ENCODE measurements at places on chromosomes 12 and 14.

- DNase-seq, result no peak
These were observed 5.3 kb downstream of the GSC start for GRCh38 chr14:94764573-94764972.

DNA sequence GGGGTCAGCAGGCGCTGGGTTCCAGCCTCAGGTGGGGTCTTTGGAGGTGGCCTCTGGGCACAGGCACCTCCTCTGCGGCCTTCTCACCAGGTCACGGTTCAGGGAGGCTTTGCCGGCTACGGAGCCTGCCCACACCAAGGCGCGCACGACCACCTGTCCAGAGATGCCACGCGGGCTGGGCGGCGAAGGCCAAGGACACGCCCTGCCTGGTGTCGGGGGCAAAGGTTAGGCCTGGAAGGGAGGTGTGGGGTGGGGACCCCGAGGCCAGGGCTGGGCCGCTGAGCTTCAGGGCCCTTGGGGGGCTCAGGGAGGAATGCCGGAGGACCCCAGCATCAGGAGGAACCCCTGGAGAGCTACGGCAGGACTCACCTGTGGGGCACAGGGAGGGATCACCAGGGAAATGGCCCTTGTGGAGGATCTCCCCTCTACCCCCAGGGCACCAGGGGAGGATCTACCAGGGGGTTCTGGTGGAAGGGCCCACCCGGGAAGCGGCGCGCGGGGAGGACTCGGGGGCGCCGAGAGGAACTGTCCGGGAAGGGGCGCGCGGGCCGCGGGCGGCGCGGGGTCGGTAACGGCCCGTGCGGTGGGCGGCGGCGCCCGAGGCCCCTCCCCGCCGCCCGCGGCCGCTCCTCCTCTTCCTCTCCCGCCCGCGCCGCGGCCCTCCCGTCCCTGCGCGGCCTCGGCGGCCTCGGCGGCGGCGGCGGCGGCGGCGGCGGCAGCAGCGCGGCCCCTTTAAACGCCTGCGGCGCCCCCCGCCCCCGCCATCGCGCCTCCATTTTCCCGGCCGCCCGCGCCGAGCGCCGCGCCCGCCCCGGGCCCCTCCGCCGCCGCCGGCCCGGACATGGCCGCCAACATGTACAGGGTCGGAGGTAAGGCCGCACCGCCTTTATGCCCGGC lies at the start of gene MTA1:
TSS of gene MTA1 (plus strand) at position 633 of the 897 bp plus-strand sequence. CDS start at position 842, 209 bp downstream.
- peak; percentile 5 for DNase-seq

- DNase-seq, result no peak
These were observed 64.3 kb downstream of the ANO6 start for GRCh38 chr12:45279931-45280830.

DNA sequence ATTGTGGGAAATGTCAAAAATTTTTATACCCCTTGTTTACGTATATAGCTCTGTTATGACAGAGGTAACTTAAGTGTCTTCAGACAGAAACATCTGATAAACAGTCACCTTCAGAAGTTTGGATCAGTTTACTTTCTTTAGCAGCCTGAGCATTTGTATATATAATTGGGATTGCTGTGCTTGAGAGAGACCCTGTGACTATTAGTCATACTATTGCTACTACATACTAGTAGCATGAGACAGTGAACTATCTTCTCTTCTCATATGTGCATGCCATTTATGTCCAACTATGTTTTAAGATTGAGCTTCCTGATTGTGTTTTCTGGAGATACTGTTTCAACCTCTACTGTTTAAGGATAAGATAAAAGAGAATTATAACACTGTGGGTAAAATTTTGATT lies 101.5 kb downstream of the PDE6H start:
- no peak for DNase-seq

GRCh38 chr12:5429741-5430557 lies 2.0 kb upstream of the NTF3 start:
- no peak for DNase-seq

DNA sequence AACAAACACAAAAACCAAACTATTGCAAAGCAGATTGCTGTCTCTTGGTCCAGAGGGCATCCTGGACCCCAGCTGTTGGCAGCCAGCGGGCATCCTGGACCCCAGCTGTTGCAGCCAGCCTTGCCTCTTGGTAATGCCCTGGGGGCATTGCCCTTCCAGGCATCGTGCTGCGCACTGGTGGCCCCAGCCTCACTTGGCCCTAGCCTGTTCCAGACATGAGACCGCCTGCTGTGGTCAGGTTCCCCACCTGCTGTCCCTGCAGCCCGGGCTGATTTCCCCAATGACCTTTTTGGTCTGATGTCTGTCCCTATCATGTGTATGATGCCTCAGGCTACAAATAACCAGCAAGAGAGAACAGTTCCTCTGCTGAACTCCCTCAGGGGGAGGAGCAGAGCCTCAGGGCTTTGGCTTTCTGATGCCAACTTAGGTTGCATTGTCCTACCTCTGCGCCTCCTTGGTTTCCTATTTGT lies 20.8 kb downstream of the MLXIP start:
- no peak for DNase-seq

- no peak for DNase-seq
These were observed 935 bp upstream of the CRIP1 start for GRCh38 chr14:105485739-105486162.

DNA sequence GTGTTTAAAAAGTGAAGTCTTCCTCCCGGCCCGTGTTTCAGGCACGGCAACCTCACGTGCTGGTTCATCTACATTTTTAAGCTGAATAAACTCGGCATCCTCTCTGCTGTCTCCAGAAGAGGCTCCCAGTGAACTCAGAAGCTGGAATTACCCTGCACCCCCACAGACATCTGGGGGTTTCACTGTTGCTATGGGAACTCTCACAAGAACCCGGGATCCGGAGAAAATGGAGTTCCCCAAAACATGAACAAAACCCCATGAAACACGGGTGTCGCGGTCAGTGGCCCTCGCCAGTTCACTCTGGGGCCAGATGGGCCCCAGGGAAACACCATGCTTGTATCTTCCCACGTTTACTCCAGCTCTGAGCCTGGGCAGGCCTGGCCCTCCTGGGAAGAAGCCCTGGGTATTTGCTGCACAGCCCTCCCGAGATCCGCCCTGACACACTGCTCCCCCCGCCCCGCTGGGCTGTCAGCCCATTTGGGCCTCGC lies 143.7 kb downstream of the PIWIL1 start:
- DNase-seq, result no peak

DNA sequence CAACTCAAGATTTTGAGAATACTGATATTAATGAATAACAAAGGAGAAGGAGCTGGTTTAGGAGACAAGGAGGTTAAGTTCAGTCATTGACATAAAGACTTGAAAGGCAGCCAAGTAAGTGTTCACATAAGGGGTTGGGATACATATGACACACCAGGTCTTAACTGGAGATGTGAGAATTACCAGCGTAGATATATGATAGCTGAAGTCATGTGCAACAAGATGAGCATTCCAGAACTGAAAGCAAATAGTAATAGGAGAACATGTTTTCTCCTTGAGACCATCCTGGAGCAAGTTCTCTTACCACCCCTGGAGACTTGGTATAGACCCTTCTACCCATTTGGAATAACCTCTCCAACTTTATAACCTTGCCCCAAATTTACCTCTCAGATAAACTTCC lies 43.3 kb upstream of the NPFF start:
- no peak for DNase-seq

GRCh38 chr14:78142998-78143397 lies 27.2 kb upstream of the NRXN3 start:
- no peak for DNase-seq

DNA sequence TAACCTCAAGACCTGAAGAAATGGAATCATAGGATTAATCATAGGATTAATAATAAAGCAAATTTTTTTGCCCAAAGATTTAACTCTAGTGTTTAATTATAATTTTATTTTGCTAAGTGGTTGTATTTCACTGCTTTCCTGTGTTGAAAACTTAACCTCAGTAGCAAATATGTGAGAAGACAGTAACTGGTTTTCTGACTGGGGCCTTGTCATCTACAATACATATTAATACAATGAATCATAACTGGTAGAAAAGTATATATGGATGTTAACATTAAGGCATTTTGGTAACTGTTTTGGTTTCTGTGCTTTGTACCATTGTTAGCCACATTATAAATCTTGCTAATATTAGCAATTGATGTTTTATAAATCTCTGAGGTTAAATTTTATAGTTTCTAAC lies 92.2 kb downstream of the ACSS3 start:
- DNase-seq, result no peak

GRCh38 chr14:39884091-39884490 lies 451.9 kb upstream of the FBXO33 start:
- no peak for DNase-seq

GRCh38 chr12:122969676-122970075 lies 3.4 kb upstream of the ABCB9 start:
- DNase-seq, result no peak

DNA sequence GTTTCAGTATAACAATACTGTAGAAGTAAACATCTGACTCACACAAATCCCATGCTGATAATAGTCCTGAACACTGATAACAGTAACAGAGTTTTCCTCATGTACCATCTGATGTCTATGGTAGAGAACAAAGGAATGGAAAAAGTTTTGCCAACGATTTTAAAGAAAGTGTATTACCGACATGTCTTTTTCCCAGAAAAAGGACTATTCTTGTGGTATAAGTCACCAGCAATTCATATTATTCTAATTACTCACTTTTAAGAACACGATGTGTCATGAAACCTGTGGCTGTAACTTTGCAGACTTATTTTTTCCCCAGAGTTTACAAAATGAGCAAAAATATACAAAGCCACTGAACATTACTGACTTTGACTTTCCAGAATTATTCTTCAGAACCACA lies 40.1 kb upstream of the DCN start:
- DNase-seq, result no peak

DNA sequence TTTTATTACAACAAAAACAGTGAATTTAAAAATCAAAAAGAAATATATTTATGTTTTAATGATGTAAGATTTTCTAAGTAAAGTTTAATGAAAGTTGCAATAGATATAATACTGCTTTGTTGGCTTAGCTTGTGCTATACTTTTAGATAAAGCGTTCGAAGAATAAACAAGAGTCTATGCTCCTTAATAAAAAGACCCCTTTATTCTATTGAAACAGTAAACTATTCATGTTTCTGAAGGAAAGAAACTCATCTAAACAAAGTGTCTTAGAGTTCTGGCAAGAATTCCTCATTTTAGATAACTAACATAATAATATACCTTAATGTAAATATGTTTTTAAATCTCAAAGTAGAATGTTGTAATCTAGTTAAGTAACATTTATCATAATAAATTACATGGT lies 179.0 kb downstream of the RASSF9 start:
- no peak for DNase-seq

GRCh38 chr12:121701667-121702277 lies 10.8 kb upstream of the TMEM120B start:
- DNase-seq, result no peak

DNA sequence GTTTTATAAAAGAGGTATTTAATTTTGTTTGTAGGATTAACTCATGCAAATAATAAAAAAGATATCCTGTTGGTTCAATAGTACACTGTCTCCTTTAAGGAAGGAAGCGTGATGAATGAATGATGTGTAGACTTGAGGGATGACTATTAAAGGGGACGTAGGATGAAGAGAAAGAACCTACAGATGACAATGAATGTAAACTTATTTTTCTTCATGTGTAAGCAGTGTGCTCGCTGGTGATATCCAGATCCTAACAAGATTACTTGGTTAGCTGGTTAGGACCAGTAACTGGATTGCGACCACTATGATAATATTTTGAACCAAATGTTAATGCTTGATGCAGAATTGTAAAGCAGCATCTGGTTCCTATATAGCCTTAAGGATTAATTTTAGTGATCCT lies 2.6 kb downstream of the ARF6 start:
- DNase-seq, result no peak

DNA sequence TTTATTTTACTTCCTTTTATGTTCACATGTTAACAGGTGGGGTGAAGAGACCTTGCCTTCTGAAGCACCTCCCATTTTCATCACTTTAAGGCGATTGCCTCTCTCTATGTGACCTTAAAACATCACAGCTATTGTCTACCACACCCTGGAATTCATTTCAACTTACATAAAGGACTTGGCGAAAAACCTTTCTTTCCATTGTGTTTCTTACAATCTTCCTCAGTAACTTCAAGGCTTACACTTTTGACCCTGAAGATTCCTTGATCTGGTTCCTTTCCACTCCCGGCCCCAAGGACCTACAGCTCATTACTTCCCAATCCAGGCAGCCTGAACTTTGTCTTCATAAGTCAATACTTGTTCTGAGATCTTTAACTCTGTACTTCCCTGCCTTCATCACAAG lies 443.3 kb downstream of the ADAMTS20 start:
- no peak for DNase-seq
